ENCODE measurements at places on chromosomes 1 and 21.

GRCh38 chr1:89611721-89612120, 21.2 kb upstream of the LRRC8C start:
- DNase-seq = no peak

GRCh38 chr1:216183454-216183853, 239.8 kb downstream of the USH2A start:
- no peak for DNase-seq

DNA sequence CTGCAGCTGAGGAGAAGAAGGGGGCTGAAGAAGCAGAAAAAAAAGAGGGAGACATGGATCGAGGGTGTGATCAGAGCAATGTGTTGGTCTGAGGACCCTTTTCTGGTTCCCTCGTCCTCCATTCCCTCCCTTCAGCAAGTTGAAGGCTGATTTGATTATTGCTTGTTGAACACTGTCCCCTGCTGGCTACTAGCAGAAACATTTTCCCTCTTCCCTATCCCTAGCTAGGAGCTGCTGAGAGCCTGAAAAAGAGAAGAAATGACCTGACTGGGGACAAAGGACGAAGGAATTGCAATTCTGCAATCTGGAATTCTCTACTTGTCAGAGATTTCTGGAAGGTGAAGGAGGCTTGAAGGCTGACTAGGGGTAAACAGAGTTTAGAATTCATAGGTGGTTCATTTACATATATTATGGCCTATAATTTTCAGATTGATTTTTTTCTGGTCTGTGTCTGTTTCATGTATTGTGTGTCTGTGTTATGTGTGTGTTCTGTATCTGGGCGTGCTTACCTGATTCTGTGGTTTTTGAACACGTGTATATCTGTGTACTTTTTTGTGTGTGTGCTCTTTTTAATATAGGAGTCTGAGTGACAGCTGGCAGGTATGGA, 9.8 kb downstream of the NHLH1 start:
- DNase-seq = no peak

DNA sequence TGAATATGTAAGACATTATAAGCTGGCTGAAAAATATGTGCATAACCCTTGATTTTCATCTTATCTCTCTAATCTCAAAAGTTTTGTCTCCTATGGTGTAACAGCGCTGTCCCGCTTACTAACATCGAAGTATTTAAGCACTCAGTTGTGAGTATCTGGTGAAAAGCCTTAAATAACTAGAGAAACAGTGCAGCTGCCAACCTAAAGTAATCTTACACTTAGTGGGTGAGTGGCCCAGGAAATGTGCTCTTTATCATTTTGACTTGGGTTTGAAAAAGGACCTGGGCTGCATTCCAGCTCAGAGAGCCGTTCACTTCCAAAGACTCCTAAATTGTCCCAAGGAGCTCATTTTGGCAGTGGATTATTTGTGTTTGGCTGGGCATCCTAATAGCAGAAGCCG, 225.9 kb downstream of the SPATA17 start:
- no peak for DNase-seq

- DNase-seq = no peak
Measured at GRCh38 chr1:108747898-108748297, 1.4 kb downstream of the STXBP3 start.

DNA sequence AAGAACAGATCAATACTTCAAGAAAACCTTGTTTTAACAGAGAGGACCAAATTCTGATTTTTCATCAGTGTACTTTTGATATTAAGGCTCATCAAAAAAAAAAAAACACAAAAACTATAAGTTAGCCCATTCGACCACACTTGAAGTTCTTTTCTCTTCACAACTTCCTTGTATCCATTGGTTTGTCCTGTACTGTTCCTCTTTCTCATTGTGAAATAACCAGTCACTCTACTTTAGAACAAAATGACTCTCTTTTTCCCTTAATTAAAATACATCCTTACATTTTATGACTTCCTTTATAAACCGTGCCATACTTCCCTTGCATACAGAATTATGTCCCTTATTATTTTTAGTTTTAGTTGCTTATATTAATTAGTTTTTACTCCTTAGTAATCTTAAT, 8.4 kb downstream of the QSOX1 start:
- DNase-seq = no peak

DNA sequence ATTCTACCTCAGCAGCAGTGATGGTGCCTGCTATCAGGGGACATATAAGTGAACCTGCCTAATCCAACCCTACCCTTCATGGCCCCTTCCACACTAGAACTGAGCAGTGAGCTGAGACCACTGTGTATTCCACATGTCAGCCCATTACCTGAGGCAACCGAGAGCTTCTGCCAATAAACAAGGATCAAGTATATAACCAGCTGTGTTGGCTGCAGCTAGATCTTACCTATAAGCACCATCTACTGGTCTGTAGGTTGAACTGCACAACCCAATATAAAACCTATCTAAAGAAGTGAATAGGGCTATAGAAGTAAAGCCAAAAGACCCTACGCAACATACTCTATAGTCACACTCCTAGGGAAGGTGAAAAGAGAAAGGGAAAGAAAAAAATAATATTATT, 376.9 kb downstream of the HHIPL2 start:
- DNase-seq = no peak

DNA sequence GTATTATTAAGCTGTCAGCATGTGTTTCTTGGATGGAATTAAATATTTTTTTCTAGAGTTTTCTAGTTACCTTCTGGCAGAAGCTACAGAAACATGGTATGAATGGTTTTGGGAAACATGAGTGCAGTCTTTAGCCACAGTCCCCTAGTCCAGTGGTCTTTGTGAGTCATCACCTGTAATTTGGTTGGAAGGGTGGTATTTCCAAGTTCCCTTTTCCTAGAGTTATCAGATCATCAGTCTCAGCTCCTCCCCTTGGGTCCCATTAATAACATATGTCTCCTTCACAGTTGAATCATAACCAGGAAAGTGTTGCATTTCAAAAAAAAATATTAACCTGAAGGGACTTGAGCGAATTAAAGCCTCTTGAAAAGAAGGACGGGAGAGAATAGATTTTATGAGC, 27.0 kb downstream of the ELAVL4 start:
- DNase-seq = no peak

GRCh38 chr1:82343381-82343780, 542.6 kb downstream of the ADGRL2 start:
- no peak for DNase-seq

DNA sequence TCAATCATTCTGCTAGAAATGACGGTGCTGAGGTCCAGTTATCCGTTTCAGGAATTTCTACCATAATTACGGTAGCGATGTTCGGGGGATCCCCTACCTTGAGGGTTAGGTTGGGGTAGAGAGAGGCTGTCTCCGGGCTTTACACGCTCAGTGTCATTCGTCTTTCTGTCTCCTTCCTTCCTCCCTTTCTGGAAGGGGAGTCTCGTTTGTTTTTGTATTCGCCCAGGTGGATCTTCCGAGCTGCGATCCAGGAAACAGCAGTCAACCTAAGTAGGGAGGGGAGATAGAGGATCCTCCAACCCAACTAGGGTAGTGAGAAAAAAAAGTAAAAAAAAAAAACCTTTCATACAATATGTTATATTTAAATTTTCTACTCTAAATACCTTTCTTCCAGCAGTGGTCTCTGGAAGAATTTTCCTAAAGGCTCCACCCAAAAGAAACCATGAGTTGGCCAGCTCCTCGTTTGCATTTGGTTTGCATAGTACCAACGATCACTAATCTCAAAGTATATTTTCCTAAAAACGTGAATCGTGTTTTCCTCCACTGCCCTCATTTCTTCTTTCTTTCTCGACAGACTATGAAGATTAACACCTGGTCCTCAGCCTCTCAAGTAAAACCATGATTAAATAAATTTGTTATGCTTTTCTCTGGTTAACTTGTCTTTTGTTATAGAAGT, 611 bp upstream of the PIK3C2B start:
- DNase-seq = no peak

DNA sequence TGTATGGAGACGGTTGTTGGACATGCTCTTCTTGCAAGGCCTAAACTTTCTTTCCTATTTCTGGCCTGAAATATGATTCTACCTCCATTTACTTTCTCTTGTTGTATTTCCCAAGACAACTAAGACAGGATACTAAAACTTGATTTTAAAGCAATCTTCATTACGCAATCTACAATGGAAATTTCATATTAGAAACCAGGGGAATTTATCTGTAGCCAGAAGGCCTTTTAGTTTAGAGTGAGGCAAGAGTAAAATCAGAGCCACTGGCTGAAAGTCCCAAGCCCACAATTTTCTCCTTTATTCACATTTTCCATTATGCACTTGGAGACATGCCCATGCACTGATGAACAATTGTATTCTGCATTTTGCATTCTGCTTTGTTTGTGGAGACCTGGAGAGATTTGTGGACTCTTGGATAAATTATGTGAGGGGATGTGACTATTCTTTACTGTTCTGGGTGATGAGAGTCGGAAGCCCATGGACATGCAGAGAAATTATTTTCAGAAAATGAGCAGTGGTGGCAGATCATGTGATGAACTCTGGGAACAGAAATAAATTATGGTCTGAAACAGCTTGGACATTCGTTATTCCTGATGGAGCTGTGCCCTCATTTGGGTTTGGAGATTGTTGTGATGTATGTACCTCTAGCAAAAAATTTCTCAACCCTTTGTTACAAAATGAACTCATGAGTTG, 336.8 kb downstream of the SEC16B start:
- no peak for DNase-seq

DNA sequence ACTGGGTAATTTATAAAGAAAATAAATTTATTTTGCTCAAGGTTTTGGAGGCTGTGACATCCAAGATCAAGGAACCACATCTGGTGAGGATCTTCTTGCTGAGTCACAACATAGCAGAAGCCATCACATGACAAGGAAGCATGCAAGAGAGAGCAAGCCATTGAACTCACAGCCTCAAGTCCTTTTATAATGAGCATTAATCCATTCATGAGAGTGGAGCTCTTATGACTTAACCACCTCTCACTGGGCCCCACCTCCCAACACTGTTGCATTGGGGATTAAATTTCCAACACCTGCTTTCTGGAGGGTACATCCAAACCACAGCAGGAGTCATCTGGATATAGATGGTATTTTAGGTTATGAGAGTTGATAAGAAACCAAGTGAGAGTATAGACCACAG, 20.6 kb upstream of the EGLN1 start:
- no peak for DNase-seq

DNA sequence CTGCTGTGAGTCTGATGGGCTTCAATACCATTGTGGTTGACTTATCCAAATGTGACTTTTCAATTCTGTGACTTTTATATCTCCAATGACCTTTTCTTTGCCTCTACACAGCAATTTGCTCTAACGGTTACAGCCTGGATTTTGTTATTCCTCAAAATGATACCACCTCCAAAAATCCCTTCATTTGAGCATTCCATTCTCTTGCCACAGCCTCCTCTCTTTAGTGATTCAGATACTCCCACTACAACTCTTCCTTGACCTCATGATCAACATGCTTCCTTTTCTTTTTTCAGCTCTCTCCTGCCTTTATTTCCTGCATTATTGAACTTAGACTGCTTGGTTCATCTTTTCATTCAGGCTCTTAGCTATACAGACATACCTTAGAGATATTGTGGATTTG, 16.6 kb upstream of the IL19 start:
- DNase-seq = no peak

DNA sequence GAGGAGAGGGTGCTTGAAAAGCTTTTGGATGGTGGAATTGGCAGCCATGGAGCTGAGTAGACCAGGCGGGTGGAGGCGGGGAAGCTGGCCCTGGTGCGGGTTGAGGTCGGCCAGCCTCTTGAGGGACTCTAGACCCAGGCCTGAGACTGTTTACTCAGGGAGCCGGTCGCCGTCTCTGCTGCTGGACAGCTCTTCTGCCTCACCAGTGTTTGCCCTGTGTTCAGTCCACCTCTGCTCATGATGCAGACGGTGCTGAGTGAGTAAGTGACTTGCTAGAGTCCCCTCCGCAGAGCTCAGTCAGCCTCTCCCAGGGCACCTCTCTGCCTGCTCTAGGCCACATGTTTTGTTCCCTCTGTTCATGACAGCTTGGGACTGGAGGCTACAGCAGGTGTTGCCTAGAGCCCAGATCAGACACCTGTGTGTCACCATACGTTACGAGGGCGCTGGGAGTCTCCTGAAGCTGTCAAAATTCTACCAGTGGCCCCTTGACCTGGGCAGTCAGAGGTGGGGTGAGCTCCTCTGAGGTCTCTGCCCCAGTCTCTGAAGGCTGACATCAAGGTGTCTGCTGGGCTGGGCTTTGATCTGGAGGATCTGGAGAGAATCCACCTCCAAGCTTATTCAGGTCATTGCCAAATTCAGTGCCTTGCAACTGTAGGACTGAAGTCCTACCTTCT, 73.5 kb upstream of the WNT4 start:
- no peak for DNase-seq

GRCh38 chr1:49728377-49728776, 295.4 kb downstream of the AGBL4 start:
- no peak for DNase-seq

DNA sequence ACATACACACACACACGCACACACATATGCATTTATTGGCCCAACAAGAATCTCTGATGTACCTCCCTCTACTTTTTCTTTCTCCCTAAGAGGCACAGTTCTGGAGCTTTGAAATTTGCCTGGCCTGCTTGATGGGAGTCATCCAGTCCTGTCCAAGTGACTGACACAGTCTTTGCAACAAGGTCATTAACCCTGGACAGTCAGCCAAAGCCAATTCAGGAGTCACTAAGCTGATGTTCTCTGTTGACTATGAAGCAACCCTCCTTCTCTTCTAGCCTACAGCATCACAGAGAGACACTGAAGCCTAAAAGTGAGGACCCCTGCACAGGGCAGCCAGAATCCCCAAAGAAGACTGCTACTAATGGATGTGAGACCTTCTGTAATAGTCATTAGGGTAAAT, 123.1 kb downstream of the HHIPL2 start:
- no peak for DNase-seq

DNA sequence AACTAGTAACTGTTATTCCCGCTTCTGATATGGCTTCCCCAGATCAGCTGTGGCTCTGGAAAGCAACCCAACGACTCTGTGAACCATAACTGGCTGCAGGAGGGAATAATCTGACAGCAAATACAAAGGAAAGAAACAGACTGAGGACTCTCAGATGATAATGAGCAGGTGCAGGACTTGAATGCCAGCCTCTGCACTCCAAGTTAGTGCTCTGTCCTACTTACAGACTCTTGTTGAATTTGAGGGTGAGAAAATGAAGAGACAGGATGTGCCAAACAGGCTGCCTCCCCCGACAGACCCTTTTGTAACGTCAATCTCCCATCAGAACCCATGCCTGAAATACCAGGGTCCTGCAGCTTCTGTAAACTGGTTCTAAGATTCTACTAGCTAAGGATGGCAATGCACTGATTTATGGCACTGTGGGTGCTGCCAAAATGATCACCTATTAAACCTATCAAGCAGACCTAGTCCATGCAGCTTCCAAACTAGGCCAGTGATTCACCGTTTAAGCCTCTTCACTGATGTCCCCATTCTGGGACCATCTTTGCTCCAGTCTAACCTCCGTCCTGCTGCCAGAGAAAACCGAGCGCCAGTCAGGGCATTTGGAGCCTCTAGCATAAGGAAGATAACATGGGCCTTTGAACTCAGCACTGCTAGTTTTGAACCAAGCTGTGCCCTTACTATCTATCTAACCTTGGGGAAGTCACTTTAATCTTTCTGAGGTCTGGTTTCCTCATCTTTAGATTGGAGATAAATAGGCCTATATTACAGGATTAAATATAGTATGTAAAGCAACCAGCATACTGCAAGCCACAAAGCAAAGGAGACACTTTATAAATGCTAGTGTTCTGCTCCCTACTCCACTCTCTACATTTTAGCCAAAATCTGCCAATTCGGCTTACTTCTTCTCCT, 4.8 kb downstream of the MKNK1 start:
- no peak for DNase-seq

GRCh38 chr1:2304282-2304681, 76.2 kb downstream of the SKI start:
- DNase-seq = no peak

Measured in stimulated activated CD8-positive, alpha-beta memory T cell treated with anti-CD3 and anti-CD28 coated beads, Interleukin-15, amount 100 ng/mL, for 1 hour (primary cell).